ENCODE measurements at places on chromosomes 4 and X. TPM values are rescaled to one million over a fixed set of nuclear protein-coding genes. Genes with fewer than 3 reads are reported as not detected.

NDP gene
- total RNA-seq = 0.39 TPM

C4orf51 gene
- not detected for total RNA-seq

MGAT4D gene
- total RNA-seq = not detected

ADH1B gene
- total RNA-seq = not detected

FAM47A gene
- not detected for total RNA-seq

RASL11B gene
- total RNA-seq = 0.60 TPM

EPGN gene
- 1.7 TPM for total RNA-seq

ZNF711 gene
- 7.2 TPM for total RNA-seq

CWH43 gene
- total RNA-seq = not detected

PFKFB1 gene
- not detected for total RNA-seq

Measured in H4 (cell line).